ENCODE measurements at places on chromosomes 5 and 9. TPM values are rescaled to one million over a fixed set of nuclear protein-coding genes. Genes with fewer than 3 reads are reported as not detected.

Gene PRKAA1
- 55.6 TPM for total RNA-seq

Gene LCN15
- total RNA-seq = not detected

Gene SLF1
- total RNA-seq = 15.9 TPM

Gene PCDHA13
- total RNA-seq = not detected

Gene ARL10
- total RNA-seq = 9.3 TPM

Gene KIF24
- total RNA-seq = 5.7 TPM

Gene SERF1A
- 16.3 TPM for total RNA-seq

Gene IFNA21
- not detected for total RNA-seq

Gene ARID3C
- 0.17 TPM for total RNA-seq

Gene SV2C
- total RNA-seq = 0.02 TPM

Gene SCGB3A2
- total RNA-seq = not detected

Gene GABRA1
- not detected for total RNA-seq

Gene IL33
- not detected for total RNA-seq

Gene HAND1
- total RNA-seq = not detected

DNA sequence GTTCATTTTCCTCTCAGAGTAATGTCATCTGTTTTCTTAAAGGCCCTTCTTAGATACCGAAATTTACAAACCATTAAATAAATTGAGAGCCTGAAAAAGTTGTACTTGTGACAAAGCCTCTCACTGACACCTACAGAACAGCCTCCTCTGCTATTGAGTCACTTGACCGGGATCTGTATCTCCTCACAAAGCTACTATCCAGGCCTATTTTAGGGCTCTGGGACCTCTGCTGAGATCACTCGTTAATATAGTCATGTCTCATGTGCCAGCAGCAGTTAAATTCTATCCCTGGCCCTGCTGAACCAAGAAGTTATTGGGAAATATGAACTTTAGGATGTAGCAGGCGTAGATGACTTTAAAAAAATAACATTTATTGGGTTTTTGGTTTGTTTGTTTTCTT lies 31.1 kb downstream of the FBXO38 start:
- DNase-seq = no peak

GRCh38 chr9:91852801-91853347 lies 97.2 kb downstream of the ROR2 start:
- DNase-seq = no peak

DNA sequence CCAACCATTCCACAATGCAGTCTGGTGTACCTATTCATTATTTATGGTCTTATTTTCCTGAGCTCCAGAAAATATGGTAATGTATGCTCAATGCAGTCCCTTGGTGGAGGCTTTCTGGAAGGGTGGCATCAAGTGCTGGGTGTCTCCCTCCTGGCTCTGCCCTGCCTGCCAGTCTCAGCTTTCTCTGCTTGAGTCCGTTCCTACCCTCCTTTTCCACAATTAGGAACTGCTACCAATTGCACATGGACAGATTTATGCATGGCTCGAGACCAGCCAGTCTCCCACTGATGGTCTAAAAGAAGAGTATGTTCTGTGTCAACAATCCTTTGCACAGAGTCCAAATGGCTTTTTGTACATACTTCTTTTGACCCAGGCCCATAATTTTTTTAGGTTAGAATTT lies 189.8 kb downstream of the TLE1 start:
- DNase-seq = no peak

GRCh38 chr5:1779782-1780613 lies 19.6 kb downstream of the MRPL36 start:
- DNase-seq = no peak

- no peak for DNase-seq
Measured at GRCh38 chr5:109868737-109869136, 179.0 kb downstream of the MAN2A1 start.

DNA sequence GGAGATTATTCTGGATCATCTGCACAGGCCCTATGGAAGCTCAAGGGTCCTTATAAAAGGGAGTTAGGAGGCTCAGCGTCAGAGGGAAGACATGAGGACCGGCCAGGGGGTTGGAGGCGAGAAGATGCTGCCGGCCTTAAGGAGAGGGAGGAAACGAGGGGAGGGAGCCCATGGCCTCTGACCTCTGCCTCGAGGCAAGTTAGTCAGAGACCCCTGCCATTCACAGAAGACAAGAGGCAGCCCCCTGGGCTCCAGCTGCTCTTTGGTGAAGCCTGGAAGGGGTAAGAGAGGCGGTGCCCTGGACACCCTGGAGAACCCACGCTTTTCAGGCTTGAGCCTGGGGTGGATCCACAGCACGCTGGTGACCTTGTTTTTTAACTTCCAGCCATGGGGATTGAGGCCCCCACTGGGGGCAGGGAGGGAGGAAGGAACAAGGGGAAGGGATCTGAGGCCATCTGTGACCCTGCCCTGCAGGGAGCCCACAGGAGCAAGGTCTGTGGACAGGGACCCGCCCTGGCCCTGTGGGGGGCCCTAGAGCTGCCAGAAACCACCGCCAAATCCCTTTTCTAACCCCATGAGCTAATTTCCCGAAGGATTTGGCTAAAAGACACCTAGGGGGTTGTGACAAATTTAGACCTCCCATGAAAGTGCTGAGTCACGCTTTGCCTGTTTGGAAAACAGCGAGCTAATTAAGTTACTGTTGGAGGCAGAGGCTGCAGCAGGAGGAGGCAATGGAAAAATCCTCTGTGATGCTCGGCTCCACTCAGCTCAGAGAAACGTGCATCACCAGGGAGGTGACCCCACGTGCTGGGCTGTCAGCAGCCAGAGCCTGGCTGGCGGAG lies 49.7 kb downstream of the OLFM1 start:
- no peak for DNase-seq

GRCh38 chr5:40518485-40518917 lies 161.2 kb upstream of the PTGER4 start:
- DNase-seq = peak; percentile 41

GRCh38 chr9:91163773-91164471 lies 197.8 kb downstream of the AUH start:
- peak; percentile 69 for DNase-seq

GRCh38 chr5:138975098-138975847 lies 100.1 kb upstream of the LRRTM2 start:
- no peak for DNase-seq

DNA sequence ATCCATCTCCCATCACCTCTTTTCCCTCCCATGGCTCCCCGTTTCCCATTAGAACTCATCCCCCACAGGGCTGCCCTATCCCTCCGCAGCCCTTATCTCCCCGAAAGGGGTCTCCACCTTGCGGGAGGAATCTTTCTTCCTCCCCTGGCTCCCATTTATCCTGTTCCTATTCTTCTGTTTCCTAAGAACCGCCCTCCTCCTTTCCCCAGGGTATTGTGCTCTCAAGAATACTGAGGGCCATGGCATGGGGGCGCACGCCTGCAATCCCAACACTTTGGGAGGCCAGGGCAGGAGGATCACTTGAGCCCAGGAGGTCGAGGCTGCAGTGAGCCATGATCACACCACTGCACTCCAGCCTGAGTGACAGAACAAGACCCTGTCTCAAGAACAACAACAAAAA lies 665 bp downstream of the CD72 start:
- no peak for DNase-seq

DNA sequence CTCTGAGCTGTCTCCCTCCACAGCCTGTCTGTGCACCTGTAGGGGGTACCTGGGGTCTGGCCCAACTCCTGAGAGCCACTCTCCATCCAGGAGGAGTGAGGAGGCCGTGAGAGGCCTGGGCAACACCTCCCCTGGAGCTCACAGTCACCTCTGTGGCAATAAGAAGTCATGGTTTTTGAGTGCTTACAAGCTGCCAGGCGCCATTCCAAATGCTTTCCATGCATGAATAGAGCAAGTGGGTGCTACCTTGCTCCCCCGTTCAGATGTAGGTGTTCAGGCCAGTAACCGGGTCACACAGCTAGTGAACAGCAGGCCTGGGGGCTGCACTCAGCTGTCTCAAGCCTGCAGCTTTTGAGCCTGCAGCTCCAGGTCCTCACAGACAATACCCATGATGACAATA lies 30.6 kb downstream of the CORO2A start:
- no peak for DNase-seq

DNA sequence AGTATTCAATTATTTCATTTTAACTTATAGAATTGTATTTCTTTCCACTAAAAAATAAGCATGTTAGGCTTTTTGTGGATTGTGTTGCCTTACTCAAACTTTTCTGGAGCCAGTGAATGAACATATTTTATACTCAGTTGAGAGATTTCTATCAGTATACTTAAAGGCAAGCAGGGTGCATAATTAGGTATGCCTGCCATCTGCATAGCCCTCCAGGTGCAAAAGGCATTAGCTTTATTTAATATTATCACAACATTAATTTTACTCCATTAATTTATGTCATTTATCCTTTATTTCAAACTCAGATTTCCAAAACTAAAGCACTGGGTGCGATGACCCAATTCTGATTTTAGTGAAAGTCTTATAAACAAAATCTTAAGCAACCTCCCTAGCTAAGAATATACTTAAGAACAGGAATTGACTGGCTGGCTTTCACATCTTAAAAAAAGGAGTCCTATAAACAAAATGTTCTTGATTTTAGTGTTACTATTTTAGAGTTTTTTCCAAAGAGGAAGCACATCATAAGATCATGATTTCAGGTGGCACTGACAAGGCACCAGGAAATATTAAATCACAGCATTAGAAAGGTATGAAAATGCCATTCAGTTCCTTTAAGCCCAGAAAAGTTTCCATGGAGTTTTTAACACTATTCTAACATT lies 178.4 kb downstream of the MPDZ start:
- DNase-seq = no peak

- no peak for DNase-seq
Measured at GRCh38 chr5:115948091-115948534, 14.2 kb upstream of the LVRN start.

DNA sequence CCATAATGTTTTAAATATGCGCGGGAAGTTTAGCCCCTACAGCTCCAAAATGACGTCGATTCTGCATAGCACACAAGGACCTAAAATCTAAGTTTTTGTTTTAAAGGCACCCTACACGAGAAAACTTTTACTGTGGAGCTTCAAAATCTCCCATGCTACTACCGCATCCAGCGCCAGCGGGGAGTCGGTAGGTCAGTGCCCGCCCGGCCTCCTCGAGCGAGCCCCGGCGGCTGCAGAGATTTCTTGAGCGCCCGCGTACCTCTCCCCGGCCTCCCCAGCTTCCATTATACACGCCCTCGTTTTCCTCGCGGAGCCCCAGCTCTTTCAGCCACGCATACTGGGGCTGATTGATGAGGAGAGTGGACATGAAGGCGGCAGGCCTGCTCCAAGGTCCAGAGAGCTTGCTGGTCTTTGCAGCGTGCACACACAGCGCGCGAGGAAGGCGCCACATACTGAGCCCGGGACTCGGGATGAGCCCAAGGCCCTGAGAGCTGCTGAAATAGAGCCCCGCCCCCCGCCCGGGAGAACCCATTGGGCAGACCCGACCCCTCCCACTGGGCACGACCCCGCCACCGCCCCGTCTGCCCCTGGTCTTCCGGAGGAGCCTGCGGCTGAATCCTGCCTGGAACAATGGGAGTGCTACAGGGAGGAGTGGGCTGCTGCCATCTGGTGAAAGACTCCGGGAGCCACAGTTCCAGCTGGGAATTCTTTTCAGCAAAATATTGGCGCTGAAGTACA lies at the start of gene ALDH7A1:
ALDH7A1 (minus strand) TSS at position 472 of the 738 bp plus-strand sequence; CDS start at position 451, 21 bp downstream.
- DNase-seq = peak; percentile 55

- DNase-seq = no peak
Measured at GRCh38 chr5:10590226-10590999, 26.5 kb downstream of the ANKRD33B start.

GRCh38 chr5:137629646-137630045 lies 106.2 kb downstream of the KLHL3 start:
- no peak for DNase-seq

- no peak for DNase-seq
Measured at GRCh38 chr9:13983607-13984006, 330.3 kb downstream of the NFIB start.

DNA sequence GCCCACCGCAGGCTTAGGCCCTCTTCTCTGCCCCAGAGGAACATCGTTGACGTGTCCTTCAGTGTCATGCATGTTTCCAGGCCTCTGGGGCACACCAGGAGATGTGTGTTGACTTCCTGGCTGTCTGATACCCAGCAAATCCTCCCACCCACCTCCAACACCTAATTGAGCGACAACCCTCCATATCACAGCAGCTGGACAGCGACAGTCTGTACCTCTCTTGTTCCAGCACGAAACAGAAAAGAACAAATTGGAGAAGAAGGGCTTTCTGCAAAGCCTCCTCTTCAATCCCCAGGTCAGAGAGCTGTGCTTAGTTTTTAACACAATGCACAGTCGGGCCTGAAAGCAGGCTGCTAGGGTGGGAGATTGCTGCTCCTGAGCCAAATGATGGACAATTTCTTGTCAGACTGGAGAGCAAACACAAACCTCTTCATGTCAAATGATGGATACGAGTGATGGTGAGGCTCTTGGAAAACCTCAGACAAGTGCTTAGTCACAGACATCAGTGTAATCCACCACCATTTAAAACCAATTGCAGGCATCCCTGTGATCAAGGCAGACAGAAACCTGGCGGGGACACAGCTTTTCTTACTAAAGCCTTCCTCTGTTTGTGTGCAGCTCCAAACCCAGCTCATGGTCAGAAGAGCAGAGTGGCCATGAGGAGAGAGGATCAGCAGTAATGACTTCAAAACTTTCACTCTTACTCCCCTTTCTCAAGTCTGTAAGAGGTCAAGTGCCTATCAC lies 110.6 kb downstream of the EBF1 start:
- no peak for DNase-seq

DNA sequence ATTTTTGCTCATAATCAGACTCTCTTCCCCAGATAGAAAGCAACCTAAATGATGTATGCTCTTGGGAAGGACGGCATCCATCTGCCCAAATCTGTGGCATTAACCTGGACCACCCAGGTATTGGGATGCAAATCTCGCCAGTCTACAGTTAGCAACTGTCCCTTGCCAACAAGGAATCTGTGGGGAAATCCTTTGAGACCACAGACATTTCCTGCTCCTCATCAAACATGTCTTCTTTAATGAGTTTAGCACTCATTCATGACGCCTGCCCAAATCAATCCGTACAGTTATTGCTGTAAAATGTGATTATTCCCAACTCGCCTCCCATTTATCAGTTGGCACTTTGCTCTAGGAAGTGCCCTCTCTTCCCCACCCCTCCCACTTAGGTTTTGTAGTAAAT lies 7.8 kb downstream of the ROR2 start:
- no peak for DNase-seq

DNA sequence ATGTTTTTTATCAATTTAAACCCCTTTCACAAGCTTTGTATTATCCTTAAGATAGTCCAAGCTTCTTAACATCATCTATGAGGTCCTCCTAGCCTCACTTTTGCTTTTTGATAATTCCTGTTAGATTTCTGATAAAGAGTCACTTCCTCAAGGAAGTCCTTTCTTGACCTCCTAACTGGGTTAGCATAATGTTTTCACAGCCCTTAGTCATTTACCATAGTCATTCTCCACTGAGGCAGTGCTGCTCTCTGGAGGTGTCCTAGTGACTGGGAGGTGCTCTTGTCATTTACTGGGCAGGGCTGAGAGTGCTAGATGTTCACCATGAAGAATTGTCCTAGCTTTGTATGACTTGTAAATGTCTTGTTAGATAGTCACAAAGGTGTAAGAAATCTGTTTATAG lies 26.4 kb downstream of the TNPO1 start:
- peak; percentile 30 for DNase-seq

Measured in activated CD4-positive, alpha-beta memory T cell treated with anti-CD3 and anti-CD28 coated beads for 36 hours (primary cell).